ENCODE measurements at places on chromosomes 7 and 10.

- no peak for DNase-seq
Observed at GRCh38 chr10:14800397-14800796, 25.7 kb upstream of the FAM107B start.

DNA sequence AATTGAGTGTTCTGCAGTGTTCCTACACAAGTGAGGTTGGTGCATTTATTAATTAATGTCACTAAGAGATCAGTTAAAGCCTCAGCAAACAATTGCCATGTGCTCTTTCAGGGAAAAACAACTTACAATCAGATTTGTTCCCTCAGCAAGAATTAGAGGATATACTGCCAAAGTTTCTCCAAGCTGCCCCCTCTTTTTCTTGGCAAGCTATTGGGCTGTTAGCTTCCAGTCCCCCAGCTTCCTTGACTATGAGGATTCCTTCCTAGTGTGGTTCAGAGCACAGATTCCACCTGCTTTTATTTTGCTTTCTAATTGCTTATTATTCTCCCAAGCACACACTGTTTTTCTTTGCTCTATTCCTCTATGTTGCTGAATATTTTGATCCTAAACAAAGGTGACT, 112.7 kb downstream of the RBM20 start:
- no peak for DNase-seq

DNA sequence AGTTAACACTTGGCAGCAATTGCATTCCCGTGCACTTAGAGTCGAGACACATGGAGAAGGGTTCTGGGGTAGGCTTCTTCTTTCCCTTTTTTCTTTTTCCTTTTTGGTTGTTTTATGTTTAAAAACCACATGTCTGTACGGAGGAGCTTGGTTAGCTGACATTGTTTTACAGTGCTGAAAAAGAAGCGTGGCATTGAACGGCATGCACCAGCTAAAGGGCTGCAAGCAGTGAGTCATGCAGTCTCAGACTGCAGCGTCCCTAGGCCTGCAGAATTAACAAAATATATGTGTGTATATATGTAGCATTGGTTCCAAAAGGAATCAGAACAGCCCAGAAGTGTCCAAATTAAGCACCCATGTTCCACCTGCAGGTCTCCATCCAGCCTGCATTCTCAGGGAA, 211.0 kb downstream of the TCF7L2 start:
- DNase-seq = no peak

DNA sequence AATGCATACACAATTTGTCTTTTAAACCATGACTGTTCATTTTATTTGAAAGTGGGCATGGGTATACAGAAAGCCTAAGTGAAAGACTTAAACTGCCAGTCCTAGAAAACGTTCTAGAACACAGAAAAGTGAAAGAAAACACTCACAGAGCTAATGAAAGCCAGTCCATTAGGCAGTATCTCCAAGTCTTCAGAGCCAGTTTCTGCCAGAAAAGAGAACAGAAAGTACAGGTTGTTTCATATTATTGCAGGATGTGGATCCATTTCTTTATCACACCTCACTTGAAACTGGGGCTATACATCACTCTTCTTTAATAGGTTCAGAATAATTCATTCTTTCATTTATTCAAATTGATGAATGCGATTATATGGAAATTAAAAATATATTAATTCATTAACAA, 7.7 kb downstream of the PON1 start:
- DNase-seq = no peak

- DNase-seq = peak; percentile 80
Observed at GRCh38 chr10:71812016-71812912, 38.8 kb downstream of the PSAP start.

- DNase-seq = no peak
Observed at GRCh38 chr7:138875794-138876193, 77.8 kb upstream of the ATP6V0A4 start.
